ENCODE measurements at places on chromosomes 1 and 21.

DNA sequence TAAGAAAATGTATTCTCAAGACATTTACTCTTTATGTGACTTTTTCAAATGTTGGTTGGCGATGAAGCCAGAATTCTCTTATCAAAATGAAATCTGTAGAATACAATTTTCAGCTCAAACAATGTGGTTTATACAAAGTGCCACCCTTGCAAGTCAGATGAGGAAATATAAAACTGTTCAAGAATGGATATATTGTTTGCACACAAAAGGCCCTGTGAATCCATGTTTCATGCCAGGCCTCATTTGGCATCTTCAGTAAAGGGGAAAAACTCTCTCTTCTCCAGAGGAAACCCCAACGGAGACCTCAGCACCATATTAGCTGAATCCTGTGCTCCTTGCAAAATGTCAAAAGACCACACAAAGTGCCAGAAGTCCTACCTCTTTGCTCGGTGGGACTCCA is 310.4 kb downstream of the RRAGC start:
- DNase-seq = no peak

GRCh38 chr1:202961220-202961880 is 3.2 kb upstream of the ADIPOR1 start:
- DNase-seq = no peak

GRCh38 chr21:24590261-24590660 is 1017.0 kb downstream of the MRPL39 start:
- DNase-seq = no peak

- DNase-seq = no peak
These were observed 35.9 kb downstream of the LYPLAL1 start for GRCh38 chr1:219209578-219209977.

DNA sequence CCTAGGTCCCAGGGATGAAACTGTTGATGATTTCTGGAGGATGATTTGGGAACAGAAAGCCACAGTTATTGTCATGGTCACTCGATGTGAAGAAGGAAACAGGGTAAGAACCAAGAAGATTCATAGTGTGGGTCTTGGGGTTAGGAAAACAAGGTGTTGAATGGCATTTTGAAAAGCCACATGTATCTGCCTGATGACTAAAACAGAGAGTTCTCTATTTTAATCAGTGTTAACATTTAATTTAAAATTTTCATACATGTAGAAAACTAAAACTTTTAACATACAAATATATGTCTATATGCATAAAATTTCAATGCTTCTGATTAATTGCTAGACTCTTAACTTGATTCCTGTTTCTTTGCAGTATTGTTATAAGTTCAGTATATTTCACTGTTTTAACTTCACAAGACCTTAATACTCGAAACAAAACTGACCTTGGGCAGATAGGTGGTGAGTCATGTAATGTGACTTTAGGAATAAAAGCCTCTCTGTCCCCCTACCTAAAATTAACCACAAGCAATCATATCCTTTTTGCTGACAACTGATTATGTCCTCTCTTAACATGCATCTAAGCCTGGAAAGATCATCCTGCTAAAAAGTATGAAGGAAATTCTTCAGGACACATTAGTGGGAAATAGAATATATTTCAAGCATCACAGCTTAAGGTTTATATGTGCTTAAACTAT is 95.6 kb downstream of the PTPRC start:
- DNase-seq = no peak

- DNase-seq = no peak
These were observed 195.3 kb upstream of the USP25 start for GRCh38 chr21:15534450-15534886.

- no peak for DNase-seq
These were observed 209.9 kb downstream of the ZNF326 start for GRCh38 chr1:90204780-90205179.

DNA sequence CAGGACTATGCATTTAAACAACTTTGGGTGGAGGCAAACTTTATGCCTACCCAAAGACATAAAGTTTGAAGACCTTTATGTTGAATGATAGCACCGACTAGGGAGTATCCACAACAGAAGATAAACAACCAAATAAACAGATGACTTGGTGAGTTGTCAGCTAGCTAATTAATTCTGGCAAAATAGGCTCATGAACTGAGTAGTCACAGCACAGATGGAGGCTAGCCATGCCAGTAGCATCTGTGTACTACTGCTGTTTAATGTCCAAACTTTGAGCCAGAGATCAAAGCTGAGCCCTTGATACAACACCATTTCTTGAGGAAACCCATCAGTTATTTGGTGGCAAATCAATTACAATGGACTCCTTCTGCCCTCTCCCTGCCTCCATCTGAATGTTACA is 40.3 kb upstream of the CCDC190 start:
- DNase-seq = no peak

DNA sequence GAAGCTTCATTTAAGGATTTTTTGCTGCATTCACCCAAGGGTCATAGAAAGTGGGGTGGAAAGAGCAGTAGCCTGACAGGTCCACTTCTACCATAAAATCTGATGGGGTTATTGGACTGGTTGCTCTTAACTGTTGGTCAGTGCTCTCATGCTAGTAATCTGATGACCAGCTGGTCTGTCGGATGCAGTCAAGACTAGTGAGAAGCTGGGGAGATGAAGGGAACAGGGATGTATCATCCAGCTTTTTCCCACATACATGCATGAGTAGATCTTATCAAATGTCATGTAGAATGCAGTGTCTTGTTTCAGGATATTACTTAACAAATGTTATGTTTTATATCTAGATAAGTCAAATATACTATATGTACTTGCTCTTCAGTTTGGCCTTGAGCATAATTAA is 11.1 kb downstream of the ATP1B1 start:
- no peak for DNase-seq

- DNase-seq = no peak
These were observed 21.2 kb downstream of the JAM2 start for GRCh38 chr21:25660233-25660632.

DNA sequence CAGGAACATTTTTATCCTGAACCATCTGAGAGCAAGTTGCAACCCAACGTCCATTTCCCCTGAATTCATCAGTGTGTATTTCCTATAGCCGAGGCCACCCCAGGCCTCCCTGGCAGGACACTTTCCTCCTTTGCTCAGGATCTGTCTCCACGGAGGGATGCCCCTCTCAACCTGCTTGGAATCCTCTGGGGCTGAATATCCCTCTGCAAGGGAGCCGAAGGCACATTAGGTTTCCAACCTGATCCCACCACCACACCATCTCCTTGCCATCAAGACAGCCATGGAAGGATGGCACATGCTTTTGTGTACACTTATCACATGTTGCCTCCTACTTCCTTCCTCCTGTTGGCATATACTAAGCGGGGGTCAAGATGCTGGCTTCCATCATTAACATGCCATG is 74.8 kb upstream of the EDN2 start:
- DNase-seq = no peak

GRCh38 chr1:89633800-89634625 is 1.1 kb downstream of the LRRC8C start:
- peak; percentile 49 for DNase-seq

GRCh38 chr21:25904044-25904695 is 169.4 kb downstream of the GABPA start:
- no peak for DNase-seq

- DNase-seq = peak; percentile 30
These were observed 5.7 kb downstream of the FHL3 start for GRCh38 chr1:37999430-38000232.

DNA sequence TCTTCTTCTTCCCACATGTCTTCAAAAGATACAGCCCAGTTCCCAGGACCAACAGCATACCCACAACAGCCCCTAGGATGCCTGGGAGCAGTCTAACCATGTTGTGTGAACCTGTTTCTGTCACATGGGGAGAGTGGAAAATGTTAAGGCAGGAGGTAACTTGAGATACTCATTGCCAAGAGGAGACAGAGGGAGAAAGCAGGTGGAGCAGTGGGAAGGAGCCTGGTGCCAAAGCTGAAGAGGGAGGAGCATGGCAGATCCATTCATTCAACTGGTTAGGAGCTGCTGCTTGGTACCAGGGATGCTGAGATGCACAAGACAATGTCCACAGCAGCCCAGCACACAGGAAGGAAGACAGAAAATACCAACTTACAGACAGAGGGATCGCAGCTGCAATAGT is 149.8 kb upstream of the ETV3 start:
- DNase-seq = no peak

DNA sequence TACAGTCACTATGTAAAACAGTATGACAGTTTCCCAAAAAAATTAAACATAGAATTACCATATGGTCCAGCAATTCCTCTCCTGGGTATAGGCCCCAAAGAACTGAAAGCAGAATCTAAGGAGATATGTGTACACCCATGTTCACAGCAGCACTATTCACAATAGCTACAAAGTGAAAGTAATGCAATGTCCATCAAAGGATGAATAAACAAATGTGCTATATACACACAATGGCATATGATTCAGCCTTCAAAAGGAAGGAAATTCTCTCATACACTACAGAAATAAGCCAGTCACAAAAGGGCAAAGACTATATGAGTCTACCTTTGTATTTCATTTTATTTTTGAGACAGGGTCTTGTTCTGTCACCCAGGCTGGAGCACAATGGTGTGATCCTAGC is 120.4 kb downstream of the TOMM20 start:
- DNase-seq = no peak

- DNase-seq = no peak
These were observed 17.1 kb downstream of the ZNF362 start for GRCh38 chr1:33273406-33273805.

DNA sequence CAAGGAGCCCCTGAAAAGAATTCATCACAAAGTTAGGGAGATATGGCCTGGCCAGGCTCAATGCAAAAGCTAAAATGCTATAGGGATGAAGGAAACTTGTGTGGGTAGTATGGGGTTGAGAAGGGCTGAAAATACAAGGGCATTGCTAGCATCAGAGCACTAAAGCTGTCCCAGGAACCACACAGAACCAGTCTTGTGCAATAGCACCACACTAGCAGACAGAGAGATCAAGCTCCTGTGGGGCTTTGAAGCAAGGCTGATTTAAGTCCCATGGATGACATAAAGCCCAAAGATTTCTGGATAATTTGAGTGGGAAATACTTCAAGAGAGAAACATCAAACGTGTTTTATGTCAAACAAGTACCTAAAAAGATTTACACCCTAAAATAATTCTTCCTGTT is 97.1 kb downstream of the VAV3 start:
- no peak for DNase-seq

DNA sequence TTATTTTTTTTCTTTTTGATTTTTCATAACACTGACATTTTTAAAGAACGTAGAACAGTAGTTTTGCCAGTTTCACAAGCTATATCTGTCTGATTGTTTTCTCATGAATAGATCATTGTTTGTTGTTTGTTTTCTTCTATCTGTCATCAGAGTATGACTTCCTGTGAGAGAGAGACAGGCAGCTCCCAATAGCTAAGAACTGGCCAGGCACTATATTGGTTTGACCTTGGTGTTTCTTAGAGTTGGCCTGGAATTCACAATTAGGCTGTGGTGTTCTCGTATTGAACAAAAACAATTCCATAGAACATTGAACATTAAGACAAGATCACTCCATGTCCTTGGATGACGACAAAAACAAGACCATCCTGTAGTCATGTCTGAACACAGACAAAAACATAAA is 43.4 kb downstream of the RPS6KC1 start:
- DNase-seq = no peak

DNA sequence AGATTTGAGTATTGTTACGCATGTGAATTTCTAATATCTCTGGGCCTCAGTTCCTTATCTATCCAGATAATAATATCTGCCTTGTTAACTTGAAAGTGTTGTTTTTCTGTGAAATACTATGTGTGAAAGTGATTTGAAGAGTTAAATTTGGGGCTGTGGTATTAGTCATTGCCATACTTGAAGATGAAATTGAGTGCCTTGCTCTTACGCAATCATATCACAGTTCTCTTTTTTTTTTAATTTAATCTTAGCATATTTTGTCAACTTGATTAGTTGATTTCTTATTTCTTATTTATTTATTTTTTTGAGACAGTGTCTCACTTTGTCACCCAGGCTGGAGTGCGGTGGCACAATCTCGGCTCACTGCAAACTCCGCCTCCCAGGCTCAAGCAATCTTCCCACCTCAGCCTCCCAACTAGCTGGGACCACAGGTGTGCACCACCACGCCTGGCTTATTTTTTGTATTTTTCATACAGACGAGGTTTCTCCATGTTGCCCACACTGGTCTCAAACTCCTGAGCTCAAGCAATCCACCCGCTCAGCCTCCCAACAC is 31.0 kb downstream of the AGO4 start:
- DNase-seq = no peak

DNA sequence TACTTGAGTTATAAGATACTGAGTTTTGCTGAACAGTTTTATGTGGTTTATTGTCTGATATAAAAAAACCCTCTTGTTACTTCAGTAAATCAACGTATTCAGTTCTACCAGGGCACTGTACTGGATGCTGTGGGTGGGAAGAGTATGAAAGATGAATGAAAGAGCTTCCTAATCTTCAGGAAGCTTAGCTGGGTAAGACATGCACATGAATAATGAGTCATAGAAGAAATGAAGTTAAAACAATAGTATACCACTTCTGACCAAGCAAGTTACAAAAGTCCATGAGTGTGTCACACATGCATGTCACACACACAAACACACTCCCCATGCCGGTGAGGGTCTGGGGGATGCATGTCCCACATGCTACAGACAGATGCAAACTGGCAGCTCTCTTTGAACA is 105.9 kb downstream of the SIPA1L2 start:
- peak; percentile 56 for DNase-seq

DNA sequence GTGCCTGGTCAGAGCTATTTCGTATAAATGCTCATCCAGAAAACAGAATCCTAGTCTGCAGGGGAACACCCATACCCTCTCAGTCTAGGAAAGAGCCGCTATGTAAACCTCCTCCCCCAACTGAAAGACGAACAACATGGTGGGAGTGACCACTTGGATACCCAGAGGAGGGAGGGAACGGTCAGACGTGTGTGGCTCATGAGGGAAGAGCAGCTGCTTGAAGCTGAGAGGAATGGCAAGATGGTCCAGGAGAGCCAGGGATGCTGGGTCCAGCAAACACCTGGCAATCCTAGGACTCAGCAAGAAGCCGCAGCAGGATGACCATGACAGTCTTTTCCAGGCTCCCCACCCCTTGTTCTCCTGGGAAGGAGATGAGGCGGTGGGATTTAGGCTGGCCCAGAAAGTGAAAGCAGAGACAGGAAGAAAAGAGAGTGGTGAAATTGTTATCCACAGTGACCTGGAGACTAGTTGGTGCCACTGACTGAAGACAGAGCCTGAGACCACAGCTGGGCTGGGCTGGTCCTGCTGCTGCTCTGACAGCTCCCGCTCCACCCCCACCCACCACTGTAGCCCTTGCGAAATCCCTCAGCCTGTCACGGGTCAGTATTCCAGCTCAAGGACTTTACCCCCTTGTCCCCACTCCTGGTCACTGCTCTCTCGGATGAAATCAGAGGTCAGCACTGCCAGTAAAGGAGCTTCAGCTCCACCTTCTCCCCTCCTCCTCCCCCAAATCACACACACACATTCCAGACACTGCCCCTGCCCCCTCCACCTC is 3.6 kb downstream of the CERS2 start:
- peak; percentile 58 for DNase-seq

DNA sequence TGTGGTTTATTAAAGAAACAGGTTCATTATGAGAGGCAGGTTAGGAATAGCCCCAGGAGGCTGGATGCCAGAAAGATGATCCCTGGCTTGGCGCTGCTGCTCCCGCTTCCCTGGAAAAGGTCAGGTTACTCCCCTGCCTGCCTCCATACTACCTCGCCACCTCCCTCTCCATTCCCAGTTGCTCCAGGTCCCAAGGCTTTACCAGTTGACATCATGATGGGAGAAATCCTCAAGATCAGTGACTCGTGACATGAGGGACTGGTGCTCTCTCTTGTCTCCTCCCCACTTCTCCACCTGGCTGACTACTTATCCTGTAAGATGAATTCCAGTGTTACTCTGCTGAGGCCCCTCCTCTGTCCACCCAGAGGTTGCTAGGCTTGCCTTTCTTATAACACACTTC is 19.7 kb downstream of the VASH2 start:
- DNase-seq = no peak

- DNase-seq = no peak
These were observed 134.9 kb upstream of the B3GALT2 start for GRCh38 chr1:193321242-193321840.

Data from MCF 10A (cell line).